ENCODE measurements at places on chromosomes 5 and 9.

DNA sequence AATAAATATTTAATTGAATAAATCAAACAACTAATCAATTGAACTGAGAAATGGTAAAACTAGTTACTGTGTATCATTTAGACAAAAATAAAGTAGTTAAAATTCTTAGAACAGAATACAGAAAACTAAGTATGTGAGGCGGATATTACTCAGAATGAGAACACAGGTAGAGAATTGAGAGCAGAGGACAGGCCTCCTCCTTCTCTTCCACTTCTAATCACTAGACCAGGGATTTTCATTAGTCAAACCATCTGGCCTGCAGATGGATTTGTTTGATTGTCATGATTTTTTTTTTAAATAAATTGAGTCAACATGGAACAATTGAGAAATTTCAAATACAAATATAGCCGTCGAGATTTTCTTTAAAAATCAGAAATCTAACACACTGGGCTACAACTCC is 198.6 kb upstream of the HMHB1 start:
- no peak for DNase-seq

DNA sequence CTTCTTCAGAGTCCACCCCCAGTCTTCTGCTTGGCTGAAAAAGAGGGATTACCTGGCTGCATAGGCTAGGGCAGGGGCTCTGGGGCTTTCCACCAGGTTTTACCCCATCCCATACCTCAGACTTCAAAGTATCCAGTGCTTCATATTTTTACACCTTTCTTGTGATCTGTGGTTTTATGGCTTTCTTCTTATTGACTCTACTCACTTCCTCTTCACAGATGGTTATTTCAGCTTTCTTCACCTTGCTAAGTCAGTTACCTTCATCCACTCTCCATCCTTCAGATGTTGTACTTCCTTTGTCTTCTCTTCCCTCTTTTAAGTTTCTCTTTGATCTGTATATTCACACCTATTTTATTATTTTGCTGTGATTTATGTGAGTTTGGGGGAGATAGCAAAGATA is 104.3 kb downstream of the GRIA1 start:
- no peak for DNase-seq

- no peak for DNase-seq
Observed at GRCh38 chr9:16801871-16802466, 68.5 kb downstream of the BNC2 start.

GRCh38 chr5:131595088-131596033 is 39.7 kb downstream of the RAPGEF6 start:
- DNase-seq: no peak

- no peak for DNase-seq
Observed at GRCh38 chr5:115186794-115187193, 17.1 kb upstream of the TRIM36 start.

- DNase-seq: no peak
Observed at GRCh38 chr5:102542057-102542456, 43.3 kb upstream of the SLCO6A1 start.

DNA sequence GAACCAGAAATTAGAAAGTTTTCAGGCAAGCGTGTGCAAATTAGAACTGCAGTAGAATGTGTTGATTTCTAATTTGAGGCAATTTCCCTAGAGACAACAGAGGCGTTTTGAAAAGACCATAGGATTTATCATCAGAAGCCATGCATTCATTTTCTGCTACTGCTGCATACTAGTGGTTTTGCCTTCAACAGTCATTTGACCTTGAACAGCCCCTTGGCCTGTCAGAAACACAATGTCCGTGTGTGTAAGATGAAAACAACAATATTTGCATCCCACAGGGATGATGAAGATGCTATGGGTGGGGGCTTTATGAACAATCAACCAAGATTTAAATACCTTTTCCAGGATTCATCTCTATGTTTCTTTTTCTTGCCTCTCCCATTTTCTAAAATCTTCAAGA is 73.7 kb downstream of the PDE4D start:
- no peak for DNase-seq
